Ovary (tissue), 10 donors: ENCODE measurements at places on chromosomes 4 and X. TPM values are rescaled to one million over a fixed set of nuclear protein-coding genes. Genes with fewer than 3 reads are reported as not detected.

- DNase-seq: no peak
These were observed 65.5 kb upstream of the HGFAC start for GRCh38 chr4:3376266-3376665.

- DNase-seq: no peak
These were observed 98.7 kb upstream of the DDIT4L start for GRCh38 chr4:100288811-100289529.

The COX7B gene
- polyA plus RNA-seq: 229 TPM

The SPIN2A gene
- 0.40 TPM for polyA plus RNA-seq

- DNase-seq: no peak
These were observed 9.7 kb upstream of the TCEAL2 start for GRCh38 chrX:102115748-102116147.

GRCh38 chrX:18970465-18970864, 13.4 kb downstream of the PHKA2 start:
- DNase-seq: no peak

GRCh38 chr4:154743683-154744340, at the start of gene LRAT:
Gene LRAT, plus strand, starts transcription at chr4:154744000. Its CDS starts 327 bp downstream, at chr4:154744327.
- DNase-seq: no peak

- no peak for DNase-seq
These were observed 61.3 kb downstream of the NPNT start for GRCh38 chr4:105956569-105956968.

- peak; percentile 56 for DNase-seq
These were observed 102.4 kb downstream of the CLNK start for GRCh38 chr4:10582059-10582686.

The CT45A10 gene
- polyA plus RNA-seq: not detected

GRCh38 chrX:40646489-40647306, 663 bp downstream of the CXorf38 start:
- DNase-seq: peak; percentile 51

The HSFX3 gene
- polyA plus RNA-seq: not detected

The TLR6 gene
- 2.5 TPM for polyA plus RNA-seq
